ENCODE measurements at places on chromosomes 5 and 9. TPM values are rescaled to one million over a fixed set of nuclear protein-coding genes. Genes with fewer than 3 reads are reported as not detected.

Gene GPRIN1
- 0.46 TPM for polyA plus RNA-seq

Gene NIPAL4
- 4.0 TPM for polyA plus RNA-seq

Gene ZNF454
- polyA plus RNA-seq, result 0.87 TPM

Gene CLINT1
- 53.0 TPM for polyA plus RNA-seq

Gene JADE2
- 6.2 TPM for polyA plus RNA-seq

Gene DCAF12
- 20.0 TPM for polyA plus RNA-seq

Gene HMMR
- polyA plus RNA-seq, result 2.9 TPM

Gene CXCL14
- polyA plus RNA-seq, result 36.3 TPM

Gene CNTLN
- polyA plus RNA-seq, result 2.0 TPM

Gene SMIM33
- polyA plus RNA-seq, result not detected

Gene CDH18
- 0.05 TPM for polyA plus RNA-seq

Gene STING1
- polyA plus RNA-seq, result 8.8 TPM

Gene TRAF1
- 2.3 TPM for polyA plus RNA-seq

Gene HAND1
- polyA plus RNA-seq, result not detected

Gene ZNF366
- polyA plus RNA-seq, result 0.10 TPM

Gene SPATA31D4
- polyA plus RNA-seq, result not detected

Gene LOX
- polyA plus RNA-seq, result 4.3 TPM

Gene LCNL1
- 0.19 TPM for polyA plus RNA-seq

Gene NR4A3
- 4.9 TPM for polyA plus RNA-seq

Gene DND1
- 1.5 TPM for polyA plus RNA-seq

Gene CCL27
- polyA plus RNA-seq, result not detected

Gene TOR4A
- polyA plus RNA-seq, result 8.9 TPM

Gene FAXDC2
- 4.9 TPM for polyA plus RNA-seq

Gene CCDC192
- polyA plus RNA-seq, result not detected

Gene WDR38
- polyA plus RNA-seq, result not detected

Gene ZNF483
- polyA plus RNA-seq, result not detected

Gene KCNN2
- not detected for polyA plus RNA-seq

Gene CRHBP
- polyA plus RNA-seq, result 0.12 TPM

Gene PCDH1
- polyA plus RNA-seq, result 8.7 TPM

Gene RANBP3L
- 0.93 TPM for polyA plus RNA-seq

Gene CCL28
- 8.9 TPM for polyA plus RNA-seq
